Natural killer cell (primary cell): ENCODE measurements at places on chromosomes 6 and 20.

DNA sequence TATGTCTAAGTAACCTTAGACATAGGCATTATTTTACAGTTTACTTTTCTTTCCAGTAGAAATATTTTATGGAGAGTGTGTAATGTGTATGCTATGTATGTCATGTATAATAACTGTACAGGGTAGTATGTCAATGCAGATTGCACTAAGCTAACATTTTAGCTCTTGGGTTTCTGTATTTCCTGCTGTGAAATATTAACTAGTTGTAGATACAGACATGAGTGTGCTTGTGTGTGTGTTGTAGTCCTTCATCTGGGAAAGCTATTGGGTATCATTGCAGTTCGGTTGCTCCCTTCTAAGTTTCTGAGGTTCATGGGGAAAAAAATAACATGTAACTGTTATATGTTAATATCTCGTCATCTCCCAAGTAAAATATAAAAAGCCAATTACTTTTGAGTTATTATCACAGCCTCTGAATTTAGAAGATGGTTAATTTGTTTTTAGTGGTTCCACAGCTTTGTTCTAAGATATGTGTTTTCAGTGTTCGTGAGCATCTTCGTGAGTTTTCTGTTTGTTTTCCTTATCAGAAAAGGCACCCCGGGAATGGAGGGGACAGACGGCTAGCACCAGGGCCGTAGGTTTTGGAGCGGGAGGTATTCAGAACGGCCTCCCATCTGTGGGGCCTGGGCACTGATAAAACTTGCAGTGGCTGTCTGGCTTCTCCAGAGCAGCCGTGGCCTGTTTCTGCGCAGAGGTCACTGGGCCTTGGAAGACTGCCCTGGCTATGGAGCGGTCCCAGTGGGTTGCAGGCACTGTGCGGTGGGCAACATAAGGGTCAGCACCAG, 215.0 kb downstream of the ARID1B start:
- DNase-seq, result no peak

DNA sequence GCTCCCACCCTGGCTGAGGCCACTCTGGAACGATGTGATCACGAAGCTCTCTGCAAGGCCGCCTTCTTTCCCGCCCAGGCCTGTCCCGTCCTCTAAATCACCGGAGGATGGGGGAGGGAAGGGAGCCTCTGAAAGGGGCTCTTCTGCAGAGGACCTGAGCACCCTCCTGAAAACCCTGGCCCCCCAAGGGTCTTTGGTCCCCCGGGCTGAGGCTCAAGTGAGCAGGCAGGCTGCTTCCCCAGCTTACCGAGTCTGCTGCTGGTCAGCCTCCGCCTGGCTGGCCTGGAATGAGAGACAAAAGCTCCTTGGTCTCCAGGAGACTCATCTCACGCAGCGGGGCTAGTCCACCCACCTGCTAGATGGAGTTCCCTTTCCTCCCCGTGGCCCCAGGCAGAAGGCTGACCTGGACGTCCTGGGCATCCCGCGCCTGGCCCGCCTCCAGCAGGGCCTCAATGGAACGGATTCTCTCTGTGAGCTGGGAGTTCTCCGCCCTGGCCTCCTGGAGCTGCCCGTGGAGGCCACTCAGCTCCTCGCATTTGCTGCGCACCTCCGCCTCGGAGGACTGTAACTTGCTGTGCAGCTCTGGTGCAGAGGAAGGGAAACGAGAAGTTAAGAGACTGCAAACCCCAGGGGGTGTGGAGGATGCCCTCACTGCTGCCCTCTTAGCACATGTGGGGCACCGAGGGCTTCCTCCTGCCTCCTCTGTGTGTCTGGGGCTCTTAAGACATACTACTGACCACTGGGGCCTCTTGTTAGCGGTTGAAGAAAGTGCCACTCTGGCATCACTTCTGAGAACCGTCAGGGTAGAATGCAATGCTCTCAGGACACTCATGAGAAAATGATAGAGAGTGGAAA, 54.7 kb downstream of the RRBP1 start:
- no peak for DNase-seq

DNA sequence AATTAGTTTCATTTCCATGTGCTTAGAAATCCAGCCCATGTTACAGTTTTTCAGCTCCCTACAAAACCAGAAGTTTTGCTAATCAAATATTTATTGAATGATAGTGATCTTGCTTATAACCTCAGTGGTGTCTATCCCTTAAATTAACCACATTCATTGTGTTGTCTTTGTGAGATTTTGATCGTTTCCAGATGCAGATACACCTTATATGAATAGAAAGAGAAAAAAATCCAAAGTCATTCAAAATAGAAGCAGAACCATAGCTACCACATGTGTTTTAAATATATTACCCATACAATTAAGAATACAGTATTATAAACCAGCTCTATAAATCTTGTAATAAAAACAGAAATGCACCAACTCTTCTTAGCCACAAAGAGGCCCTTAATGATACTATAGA, 60.6 kb upstream of the RREB1 start:
- no peak for DNase-seq

DNA sequence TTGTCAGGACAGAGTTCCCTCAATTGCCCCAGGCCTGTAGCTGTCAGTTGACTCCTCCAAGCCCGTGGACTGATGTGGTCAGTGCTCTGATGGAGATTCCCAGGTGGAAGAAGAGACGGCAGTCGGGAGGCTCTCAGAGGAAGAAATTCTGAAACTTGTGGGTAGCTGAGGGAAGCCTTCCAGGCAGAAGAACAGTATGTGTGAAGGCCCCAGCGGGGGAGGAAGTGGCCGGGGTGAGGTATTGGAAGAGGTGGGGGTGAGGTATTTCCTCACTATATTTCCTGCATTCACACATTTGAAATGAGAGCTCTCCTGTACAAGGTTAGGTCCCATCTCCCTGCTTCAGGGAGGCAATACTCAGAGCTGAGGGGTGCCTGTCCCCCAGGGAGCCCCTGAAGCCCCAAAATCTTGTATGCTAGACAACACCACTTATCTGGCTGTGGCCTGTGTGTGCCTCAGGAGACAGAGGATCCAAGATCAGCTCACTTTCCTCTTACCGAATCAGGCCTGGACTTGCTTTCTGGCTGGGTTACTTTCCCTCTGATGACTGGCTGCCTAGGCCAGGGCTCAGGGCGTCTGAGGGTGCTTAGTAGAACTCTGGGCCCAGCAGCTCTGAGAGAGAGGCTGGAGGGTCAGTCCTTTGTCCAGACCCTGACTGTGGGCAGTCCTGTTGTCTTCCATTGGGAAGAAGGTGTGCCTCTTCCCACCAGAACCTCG, 49.3 kb upstream of the MYL9 start:
- DNase-seq, result peak; percentile 75

DNA sequence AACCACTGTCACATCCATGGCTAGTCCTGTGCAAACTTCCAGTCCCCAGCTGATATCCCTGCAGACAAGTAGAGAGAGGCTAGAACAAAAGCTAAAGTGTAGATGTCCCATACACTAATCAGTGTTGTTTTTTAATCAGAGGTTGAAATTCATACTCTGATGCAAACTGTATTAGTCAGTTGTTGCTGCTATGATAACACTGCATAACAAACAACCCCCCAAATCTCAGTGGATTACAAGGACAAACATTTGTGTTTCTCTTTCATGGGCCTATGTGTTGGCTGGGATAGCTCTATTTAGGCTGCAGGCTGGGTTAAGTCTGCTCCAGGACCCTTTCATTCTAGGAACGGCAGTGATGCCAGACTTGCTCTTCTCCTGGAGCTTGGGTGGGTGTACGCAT, 26.8 kb downstream of the BNIP5 start:
- no peak for DNase-seq

GRCh38 chr20:63900413-63900812, 5.5 kb downstream of the DNAJC5 start:
- no peak for DNase-seq

DNA sequence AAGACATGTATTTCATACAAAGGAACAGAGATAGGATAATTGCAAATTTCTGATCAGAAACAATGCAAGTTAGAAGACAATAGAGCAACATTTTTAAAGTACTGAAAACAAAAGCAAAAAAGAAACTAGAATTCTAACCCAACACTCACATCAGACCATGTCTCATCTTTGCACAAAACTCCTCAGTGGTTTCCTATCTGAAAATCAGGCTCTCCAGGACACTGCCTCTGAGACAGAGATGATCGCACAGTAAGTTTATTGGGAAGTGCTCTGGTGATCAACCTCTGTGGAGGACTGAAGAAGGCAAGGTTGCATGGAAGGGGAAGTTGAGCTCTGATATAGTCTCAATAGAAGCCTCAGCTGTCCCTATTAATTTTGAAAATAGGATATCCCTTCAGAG, 2.3 kb upstream of the TTBK1 start:
- DNase-seq, result no peak

- no peak for DNase-seq
Observed at GRCh38 chr20:2237059-2237458, 58.7 kb upstream of the TGM3 start.

- no peak for DNase-seq
Observed at GRCh38 chr6:100833972-100834574, 47.1 kb downstream of the ASCC3 start.

DNA sequence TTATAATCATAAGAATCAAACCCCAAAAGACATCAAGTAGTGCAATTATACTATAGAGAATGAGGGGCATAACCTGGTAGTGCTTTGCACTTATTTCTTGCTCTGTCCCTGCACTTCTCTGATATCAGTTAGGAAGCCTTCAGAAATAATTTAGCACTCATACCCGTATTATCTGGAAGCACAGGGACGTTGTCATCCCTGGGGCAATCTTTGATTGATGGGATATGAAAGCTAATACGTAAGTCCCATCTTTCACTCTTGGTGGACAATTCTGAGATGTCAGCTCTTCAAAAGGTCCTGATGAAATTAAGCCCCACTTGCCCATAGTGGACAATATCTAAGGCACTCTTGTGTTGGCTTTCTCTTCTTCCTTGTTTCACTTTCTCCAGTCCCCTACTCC, 144.9 kb downstream of the HACE1 start:
- DNase-seq, result no peak

- no peak for DNase-seq
Observed at GRCh38 chr6:95865857-95866256, 149.9 kb upstream of the FUT9 start.

DNA sequence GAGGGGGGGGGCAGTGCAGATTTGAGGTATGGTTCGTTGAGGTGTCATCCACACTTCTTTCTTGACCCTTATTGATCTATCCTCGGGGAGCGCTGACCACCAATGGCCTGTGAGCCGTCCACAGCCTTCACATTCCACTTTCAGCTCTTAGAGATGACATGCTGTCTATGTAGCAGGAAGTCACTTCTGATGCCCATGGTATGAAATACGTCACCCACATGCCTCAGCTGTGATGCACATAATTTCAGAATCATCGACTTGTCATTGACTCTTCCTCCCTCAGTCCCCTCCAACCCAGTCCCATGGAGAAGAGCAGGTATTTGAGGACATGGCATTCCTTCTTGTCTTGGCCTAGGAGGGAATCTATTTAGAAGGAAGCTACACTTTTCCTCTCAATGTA, 4.7 kb upstream of the ADGRF5 start:
- no peak for DNase-seq

DNA sequence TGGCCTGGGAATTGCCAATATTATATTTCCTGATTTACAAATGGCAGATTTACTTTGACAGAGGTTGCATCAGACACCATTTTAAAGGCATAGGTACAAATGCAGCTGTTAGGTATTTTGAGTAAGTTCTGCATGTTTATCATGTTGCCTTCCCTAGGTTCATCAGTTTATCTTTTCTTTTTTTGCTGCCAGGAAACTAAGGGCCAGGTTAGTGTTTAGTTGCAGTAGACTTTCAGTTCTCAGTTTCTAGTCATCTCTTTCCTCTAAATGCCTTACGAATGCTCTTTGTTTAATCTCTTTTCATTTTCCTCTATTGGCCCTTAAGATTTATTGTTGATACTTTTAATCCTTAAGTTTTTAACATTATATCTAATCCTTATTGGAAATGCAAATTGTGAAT, 129.9 kb downstream of the SMAP1 start:
- DNase-seq, result no peak

GRCh38 chr6:144049386-144049785, 41.3 kb upstream of the PLAGL1 start:
- no peak for DNase-seq

- DNase-seq, result no peak
Observed at GRCh38 chr6:63816982-63817436, 181.4 kb downstream of the PHF3 start.

DNA sequence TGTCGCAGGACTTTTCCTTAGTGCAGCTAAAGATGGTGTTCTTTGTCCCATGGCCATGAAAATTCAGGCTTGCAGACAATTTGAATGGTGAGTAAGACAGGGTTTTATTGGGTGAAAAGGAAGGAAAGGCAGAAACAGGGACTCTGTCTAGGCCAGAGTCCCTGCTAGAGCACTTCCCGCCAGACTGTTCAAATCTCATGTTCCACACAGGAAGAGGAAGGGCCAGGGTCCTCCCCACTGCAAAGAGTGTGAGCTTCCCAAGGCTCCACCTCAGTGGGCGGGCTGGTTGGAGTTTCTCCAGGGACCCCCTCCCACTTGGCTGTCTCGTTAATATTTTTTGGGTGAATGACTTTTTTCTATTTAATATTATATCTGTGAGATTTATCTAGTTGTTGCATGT, 29.0 kb downstream of the COL19A1 start:
- DNase-seq, result no peak

- no peak for DNase-seq
Observed at GRCh38 chr6:16441262-16441661, 202.9 kb downstream of the GMPR start.
